Fibroblast of gingiva (primary cell): ENCODE measurements at places on chromosomes 12 and 14.

GRCh38 chr14:44149597-44149996, 357.5 kb downstream of the FSCB start:
- DNase-seq: peak; percentile 1

- DNase-seq: no peak
Measured at GRCh38 chr12:60391791-60392190, 796.0 kb downstream of the SLC16A7 start.

DNA sequence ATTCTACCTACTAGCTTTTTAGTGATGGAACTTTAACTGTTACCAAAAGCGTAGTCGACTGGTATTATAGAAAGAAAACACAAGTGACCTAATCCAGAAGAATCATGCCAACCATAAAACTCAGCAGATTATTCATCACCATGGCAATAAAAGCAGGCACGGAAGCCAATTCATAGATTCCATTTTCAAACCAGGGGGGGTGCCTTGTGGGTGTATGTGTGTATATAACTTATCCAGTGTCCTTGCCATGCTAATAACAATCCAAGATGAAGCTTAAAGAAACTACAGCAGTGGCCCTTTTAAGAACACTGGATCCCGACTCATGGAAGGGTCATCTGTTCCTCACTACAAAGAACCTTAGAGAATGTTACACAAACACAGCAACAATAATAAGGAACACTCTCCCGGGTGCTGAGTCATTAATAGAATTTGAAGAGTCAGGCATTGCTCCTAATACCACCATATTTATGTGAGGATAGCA, 61.0 kb downstream of the EPS8 start:
- DNase-seq: peak; percentile 88

DNA sequence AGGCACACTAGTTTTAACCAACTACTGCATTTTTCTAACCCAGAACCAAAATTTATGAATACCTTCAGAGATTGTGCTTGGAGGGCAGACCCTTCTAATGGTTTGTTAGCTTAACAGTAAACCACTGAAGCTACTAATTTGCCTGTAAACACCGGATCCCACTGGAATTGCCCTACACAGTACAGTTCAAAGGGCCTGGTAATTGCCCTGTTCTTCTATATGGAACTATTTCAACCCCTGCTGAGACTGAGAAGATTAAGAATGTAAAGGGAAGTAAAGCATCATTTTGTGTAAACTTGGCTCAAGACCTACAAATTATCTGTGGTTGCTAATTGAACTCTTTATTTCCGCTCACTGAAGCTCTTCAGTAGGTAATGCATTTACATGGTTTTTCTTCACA, 468.1 kb downstream of the NPAS3 start:
- DNase-seq: no peak

- no peak for DNase-seq
Measured at GRCh38 chr12:59186451-59186850, 266.1 kb upstream of the LRIG3 start.

DNA sequence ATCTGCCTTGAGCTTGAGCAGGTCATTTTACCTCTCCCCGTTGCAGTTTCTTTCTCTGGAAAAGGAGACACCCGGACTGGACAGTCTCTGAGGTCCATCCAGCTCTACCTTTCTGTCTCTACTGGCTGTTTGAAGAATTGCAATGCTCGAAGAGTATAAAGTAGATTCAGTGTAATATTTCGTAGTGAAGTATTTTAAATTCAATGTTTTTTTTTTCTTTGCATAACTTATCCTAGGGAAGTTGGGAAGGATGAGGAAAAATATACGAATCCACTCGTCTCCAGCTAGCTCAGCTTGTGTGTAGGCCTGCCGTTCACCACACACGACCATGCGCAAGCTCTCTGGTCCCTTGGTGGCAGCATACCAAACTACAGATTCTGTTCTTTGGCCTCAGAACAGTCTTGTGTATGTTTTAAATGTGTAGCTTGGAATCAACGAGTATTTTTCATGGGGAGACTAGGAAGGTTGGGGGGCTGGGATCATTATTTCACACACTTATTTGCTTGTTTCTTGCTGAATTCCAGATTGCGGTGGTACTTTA, 307.9 kb downstream of the CACNA1C start:
- no peak for DNase-seq

DNA sequence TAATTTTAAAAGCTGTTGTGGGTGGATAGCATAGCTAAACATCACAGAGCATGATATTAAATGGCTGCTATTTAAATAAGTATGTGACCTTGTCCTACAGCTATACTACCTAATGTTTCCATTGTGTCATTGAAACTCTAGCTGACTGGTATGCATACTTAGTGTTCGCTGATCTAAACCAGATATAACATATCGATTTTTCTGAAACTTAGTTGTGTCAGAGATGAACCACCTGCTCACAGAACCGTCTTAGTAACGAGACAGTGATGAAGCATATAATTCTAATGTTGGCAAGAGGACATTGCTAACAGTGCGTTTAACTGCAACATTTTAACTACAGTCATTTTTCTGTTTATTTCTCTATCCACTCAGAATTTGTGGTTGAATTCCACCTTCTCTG, 36.1 kb upstream of the NUAK1 start:
- no peak for DNase-seq

DNA sequence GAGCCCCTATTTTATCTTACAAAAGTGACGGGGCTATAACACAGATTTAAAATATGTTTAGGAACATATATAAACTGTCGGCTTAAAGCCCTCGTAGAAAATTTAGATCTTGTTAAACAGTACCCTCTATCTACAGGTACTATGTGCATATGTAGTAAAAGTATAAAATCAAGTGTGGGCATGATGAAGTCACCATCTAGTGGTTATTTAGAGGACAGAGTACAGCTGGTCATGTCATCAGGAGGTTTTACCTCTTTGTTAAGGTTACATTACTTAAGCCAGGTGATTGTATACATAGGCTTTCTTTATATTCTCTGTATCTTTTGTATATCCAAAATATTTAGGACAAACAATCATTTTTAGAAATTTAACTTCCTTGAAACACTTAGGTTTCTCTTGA, 18.2 kb upstream of the TNS2 start:
- no peak for DNase-seq

GRCh38 chr14:55031190-55031589, 4.2 kb downstream of the SOCS4 start:
- no peak for DNase-seq

GRCh38 chr14:53591816-53592215, 364.8 kb downstream of the BMP4 start:
- DNase-seq: peak; percentile 62

DNA sequence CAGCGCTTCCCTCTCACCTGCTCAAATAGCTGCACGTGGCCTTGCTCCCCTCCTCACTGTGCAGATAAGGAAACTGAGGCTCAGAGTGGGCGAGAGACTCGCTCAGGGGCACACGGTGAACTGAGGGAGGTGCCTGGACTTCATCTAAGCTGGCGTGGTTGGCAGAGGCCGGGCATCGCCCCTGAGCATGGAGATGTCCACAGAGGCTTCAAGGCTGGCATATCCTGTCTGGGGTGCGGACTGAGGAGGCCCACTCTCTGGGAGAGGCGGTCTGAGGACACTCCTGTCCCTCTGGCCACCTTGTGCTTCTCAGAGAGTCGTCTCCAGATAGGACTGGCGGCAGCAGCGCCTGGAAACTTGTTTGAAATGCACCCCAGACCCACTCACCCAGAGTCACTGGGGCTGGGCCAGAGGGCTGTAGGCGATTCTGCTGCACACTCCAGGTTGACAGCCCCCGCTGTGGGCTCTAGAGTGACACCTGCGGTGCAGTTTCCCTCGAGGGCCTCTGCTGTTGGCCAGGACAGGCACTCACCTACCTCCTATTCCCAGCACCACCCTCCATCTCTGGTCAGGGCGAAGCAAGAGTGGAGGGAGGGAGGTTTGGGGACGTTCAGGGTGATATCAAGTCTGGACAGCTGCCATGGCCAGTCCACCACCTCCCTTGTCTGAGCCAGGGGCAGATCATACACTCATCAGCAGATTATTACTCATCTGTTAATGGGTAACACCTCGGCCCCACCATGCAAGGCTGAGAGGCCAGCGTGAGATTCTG, 11.2 kb upstream of the LBHD2 start:
- DNase-seq: no peak

GRCh38 chr12:129520739-129521138, 383.1 kb downstream of the TMEM132D start:
- no peak for DNase-seq

- no peak for DNase-seq
Measured at GRCh38 chr14:52307905-52308304, 6.2 kb upstream of the PTGER2 start.

- DNase-seq: no peak
Measured at GRCh38 chr14:48616931-48617330, 941.5 kb upstream of the MDGA2 start.

DNA sequence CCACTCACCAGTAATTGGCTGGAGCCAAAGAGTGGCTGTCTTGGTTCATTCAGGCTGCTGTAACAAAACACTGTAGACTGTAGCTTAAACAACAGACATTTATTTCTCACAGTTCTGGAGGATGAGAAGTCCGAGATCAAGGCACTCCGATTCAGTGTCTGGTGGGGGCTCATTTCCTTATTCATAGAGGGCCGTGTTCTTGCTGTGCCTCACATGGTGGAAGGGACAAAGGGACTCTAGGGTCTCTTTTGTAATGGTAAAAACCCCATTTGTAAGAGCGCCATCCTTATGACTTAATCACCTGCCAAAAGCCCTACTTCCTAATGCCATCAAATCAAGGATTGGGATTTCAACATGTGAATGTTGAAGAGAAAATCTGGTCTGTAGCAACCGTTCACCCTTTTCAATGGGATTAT, 34.7 kb upstream of the CDKN3 start:
- DNase-seq: no peak

DNA sequence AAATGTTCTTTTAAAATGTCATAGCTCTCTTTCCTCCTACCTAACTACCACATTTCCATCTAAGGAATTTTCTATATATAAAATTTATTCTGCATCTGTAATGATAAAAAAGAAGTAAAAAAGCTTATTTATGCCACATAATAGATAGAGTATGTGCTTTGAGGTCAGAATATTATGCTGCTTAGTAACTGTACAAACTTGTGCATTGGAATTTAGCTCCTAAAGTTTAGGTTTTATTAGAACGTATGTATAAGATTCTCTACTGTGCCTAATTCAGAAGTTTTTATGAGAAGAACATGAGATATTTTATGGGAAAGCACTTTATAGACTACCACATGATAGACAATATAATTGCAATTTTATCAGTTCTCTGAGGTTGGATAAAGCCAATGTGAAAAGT, 384.6 kb downstream of the SLC16A7 start:
- DNase-seq: no peak

- no peak for DNase-seq
Measured at GRCh38 chr14:58571769-58572472, 65.8 kb upstream of the DACT1 start.

DNA sequence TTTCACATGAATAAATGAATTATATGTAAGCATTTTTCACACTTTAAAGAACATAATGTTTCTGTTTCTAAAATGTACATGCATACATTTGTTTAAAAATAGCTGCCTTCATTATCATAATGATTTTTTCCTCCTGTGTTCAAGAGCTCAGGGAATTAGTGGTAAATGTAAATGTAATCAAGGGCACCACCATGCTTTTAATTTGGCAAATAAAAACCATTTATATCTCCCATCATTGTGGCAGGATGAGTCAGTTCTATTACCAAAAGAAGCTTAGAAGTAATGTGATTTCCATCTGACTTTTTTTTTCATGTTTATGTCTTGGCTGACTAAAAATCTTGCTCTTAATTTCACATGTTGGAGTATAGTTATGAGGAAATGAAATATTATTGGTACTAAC, 176.1 kb downstream of the GXYLT1 start:
- DNase-seq: no peak

- DNase-seq: peak; percentile 92
Measured at GRCh38 chr12:65603438-65604351, 220.6 kb upstream of the HMGA2 start.

GRCh38 chr12:123522164-123522563, 11.4 kb downstream of the RILPL1 start:
- DNase-seq: no peak

DNA sequence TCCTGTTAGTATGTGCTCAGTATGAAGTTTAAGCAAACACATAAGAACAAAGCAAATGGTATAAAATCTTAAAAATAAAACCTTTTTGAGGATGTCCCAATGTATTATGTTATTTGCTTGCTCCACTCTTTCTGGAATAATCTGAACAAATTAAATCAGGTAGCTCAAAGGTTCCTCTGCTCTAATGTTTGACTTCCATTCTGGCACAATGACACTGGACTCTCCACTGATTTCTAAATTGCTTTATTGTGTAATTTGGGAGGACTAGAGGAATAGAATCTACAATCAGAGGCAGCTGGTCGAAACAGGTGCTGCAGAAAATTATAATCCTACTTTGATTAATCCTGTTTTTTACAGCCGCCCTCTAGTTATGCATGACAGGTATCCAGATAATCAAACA, 523.7 kb upstream of the FOXG1 start:
- DNase-seq: no peak

DNA sequence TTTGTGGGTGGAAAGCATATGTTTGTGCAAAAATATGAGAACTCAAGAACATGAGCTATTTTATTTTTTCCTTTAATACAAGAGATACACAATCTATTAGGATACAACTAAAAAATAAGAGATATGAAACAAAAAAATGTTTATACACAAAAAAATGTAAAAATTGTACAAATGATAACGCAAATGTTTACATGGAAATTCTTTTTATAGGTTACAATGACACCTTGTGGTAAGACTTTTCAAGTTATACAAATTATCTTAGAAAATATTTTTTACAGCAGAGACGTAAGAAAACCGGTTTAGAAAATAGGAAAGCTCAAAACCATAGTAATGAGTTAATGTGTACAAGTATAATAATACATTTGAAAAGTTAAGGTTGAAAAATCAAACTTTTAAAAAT, 25.5 kb downstream of the CEP83 start:
- DNase-seq: no peak

GRCh38 chr12:3123729-3124128, 46.5 kb downstream of the TSPAN9 start:
- peak; percentile 21 for DNase-seq

DNA sequence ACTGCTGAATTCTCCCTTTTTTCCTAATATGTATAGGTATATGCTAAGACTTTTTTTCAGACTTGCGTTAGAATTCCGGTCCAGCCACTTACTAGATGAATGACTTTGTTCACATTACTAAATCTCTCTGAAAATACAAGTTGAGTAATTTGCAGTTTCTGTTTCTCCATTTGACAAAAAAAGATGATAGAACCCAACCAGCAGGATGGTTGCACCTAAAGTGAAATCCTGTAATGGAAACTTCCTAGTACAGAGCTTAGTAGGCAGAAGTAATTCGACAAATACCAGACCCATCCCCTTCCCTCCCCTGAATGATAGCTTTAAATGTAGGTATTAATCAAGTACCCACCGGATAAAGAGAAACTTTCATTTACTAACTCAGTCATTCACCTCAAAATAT, 113.6 kb upstream of the RAP1B start:
- DNase-seq: no peak

- peak; percentile 3 for DNase-seq
Measured at GRCh38 chr14:73977896-73978295, 27.8 kb downstream of the COQ6 start.

DNA sequence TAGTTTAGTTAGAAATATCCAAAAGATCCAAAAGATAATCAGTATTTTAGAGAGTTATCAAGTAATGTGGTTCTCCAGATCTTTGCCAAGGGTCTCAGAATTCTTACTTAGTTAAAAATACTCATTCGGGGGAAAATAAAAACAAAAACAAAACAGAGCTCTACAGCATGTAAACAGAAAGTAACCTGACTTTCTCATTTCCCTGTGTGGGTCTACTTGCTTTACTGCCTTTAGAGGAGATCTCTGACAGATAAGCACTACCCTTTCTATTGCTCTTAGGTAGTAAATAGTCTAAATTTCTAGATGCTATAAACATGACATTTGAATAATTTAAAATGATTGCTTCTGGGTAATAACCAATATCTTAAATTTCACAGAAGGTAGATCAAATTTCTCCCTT, 371.8 kb downstream of the RPL10L start:
- no peak for DNase-seq
